ENCODE measurements at places on chromosomes 3 and 15.

DNA sequence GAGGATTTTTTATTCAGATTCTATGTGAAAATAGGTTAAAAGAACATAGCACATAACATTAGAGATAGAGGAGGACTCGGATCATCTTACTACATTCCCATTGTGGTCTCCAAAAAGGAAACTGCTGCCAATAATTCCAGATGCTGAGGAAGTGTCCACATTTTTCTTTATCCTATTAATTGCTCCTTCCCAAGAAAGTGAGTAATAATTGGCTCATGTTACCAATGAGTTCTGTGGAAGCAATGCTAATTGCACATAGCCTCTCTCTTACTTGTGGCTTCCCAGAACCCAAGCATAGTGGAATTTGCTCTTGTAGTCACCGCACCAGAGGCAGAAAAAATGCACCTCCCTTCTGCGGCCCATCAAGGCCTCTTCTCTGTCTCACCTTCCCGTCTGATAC lies 208.4 kb downstream of the PLOD2 start:
- H3K36me3 ChIP-seq, result no peaks in the 10 kb centered on the region
- H3K4me1 ChIP-seq, result no peaks in the 10 kb centered on the region
- H3K27me3 ChIP-seq, result no peaks in the 10 kb centered on the region
- H3K4me3 ChIP-seq, result no peak overlapping the region

DNA sequence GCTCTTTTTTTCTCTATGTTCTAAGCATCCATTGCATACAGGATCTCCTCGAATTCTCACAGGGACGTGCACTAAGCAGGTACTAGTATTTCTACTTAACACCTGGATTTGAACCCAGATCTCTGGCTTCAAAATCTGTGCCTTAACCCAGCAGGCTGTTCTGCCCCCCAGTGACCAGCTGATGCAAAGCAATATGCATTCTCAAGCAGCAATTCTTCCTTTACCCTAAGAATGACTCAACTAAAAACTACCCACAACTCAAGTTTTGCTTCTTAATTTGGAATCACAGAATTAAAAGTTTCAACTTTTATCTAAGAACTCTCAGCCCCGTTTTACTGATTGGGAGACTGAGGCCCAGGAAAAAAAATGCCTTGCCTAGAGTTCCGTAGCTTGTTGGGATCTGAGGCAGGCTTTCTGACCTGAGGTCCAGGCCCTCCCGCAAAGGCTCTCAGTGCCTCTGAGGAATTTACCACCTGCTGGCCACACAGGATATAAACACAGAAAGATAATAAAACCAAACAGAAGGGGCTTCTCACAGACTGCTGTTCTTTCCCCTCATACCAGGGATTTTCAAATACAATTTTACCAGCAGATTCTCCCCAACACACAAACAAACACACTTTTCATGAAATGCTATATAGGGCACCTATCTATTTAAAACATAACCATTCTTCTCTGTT lies 115.4 kb upstream of the RAD18 start:
- H3K4me1 ChIP-seq, result no peaks in the 10 kb centered on the region
- DNase-seq, result no peak

DNA sequence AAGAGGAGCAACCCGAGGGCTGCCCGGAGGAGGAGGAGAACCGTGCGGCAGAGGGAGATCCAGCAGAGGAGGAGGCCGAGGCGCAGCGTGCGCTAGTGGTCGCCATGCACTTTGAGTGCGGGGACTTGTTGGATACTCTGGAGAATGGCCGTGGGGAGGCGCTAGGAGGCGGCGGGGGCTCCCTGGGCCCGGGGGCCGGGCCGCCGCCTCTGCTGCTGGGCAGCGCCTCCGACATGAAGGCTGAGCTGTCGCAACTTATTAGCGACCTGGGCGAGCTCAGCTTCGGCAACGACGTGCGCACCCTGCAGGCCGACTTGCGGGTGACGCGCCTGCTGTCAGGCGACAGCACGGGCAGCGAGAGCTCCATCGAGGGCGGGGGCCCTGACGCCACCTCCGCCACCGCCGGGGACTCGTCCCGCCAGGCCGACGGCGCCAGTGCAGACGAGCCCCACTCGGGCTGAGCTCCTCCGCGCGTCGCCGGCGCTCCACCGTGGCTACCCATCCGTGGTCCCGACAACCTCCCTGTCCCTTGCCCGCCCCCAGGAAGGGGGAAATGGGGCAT lies 2.0 kb downstream of the FAM43A start:
- peak; percentile 85 for DNase-seq
- peaks cover 63% of the 10 kb centered on the region for H3K4me1 ChIP-seq
- peaks cover 4% of the 10 kb centered on the region for H3K27me3 ChIP-seq
- H3K4me3 ChIP-seq, result peak overlapping the region; percentile 77
- H3K27ac ChIP-seq, result peak overlapping the region; percentile 69
- H3K36me3 ChIP-seq, result no peaks in the 10 kb centered on the region

DNA sequence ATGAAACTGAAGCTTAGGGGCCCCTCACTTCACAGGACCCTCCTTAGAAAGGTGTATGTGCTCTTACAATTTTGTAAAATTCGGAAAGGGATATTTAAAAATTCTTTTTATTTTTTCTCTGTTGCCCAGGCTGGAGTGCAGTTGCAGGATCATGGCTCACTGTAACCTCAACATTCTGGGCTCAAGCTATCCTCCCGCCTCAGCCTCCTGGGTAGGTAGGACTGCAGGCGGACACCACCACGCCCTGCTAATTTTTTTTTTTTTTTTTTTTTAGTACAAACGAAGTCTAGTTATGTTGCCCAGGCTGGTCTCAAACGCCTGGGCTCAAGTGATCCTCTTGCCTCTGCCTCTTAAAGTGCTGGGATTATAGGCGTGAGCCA lies 45.1 kb upstream of the SPATA12 start:
- no peak for DNase-seq
- H3K27ac ChIP-seq, result no peak overlapping the region
- no peak overlapping the region for H3K4me3 ChIP-seq
- H3K27me3 ChIP-seq, result no peaks in the 10 kb centered on the region
- H3K4me1 ChIP-seq, result peaks cover 24% of the 10 kb centered on the region

All from suprapubic skin (tissue), 4 donors.